ENCODE measurements at places on chromosomes 1 and 21. TPM values are rescaled to one million over a fixed set of nuclear protein-coding genes. Genes with fewer than 3 reads are reported as not detected.

DNA sequence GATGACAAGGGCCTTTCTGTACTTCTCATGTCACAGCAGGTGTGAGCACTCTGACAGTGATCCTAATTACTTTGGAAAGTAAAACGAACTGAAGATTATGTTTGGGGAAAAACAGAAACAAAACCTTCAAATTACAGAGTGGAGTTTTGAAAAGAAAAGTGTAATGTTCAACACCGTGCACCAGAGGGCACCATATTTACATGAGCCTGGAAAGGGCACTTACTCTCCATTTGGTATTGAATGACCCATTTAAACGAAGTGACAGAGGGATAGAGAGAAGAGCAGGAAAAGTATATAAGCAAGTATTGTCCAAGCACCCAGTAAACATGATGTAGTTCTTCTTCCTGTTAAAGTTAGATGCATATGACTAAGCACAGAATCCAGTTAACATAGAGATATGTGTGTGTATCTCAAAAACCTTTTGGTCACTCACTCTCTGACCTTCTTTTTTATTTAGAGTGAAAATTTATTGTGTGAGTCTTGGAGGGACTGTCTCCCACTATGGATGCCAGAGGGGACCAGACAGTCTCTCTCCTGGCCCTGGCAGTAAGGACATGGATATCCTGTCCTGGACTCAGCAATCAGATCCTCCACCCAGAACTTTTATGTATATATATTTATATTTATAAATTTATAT, 3.8 kb upstream of the RGSL1 start:
- peak; percentile 39 for DNase-seq
- H3K4me3 ChIP-seq = no peak overlapping the region
- H3K4me1 ChIP-seq = no peaks in the 10 kb centered on the region
- no peak overlapping the region for H3K27ac ChIP-seq

GRCh38 chr1:172948457-172948856, 102.3 kb downstream of the TNFSF18 start:
- DNase-seq = no peak
- H3K4me3 ChIP-seq = no peak overlapping the region
- no peak overlapping the region for H3K27ac ChIP-seq

DNA sequence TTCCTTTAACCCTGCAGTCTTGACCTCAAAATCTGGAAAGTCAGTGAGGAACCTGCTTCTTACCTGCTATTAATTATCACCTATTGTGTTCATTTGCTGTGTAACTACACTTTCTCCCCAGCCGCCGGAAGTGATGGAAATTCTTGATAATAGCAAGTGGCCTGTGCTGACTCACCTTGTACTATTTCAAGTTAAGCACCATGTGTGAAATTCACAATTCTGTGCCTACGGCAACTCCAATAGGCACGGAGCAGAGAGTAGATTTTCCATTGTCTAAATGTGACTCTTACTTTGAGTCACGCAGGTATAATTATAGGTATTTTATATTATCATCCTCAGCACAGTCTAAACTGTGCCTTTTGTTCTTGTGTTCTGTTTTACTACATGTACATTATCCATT, 466.8 kb downstream of the KIF26B start:
- H3K27ac ChIP-seq = no peak overlapping the region
- H3K27me3 ChIP-seq = no peaks in the 10 kb centered on the region
- H3K4me3 ChIP-seq = no peak overlapping the region
- no peaks in the 10 kb centered on the region for H3K36me3 ChIP-seq
- no peaks in the 10 kb centered on the region for H3K4me1 ChIP-seq

DNA sequence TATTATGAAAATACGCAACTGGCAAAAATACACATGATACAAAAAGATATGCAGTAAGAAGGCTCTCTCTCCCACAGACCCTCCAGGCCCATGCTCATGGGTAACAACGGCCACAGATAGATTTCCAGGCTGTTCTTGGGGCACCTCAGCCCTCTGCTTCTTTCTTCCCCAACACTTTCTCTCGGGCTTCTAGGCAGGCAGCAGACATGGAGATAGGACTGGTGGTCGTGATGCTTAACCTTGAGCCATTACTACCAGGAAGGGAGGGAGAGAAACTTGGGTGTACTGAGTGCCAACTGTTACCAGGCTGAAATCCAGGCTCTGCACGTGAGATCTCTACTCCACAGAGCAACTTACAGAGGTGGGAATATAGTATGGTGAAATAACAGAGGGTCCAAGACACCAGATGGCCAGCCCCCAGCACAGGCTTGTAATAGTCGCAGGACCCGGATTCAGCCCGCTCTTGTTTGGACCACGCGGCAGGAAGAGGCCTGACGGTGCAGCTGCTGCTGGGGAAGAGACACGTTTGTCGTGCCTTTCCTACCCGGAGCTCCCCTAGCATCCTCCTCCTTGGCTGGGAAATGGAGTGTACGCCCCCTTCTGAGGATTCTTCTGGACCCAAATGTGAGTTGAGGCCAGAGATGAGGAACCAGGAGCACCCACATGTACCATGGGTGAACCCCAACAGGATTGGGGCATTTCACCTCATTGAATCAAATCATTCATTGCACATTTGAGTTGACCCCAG, 441.1 kb upstream of the VAMP3 start:
- no peak for DNase-seq
- no peak overlapping the region for H3K27ac ChIP-seq
- no peaks in the 10 kb centered on the region for H3K27me3 ChIP-seq
- H3K4me3 ChIP-seq = no peak overlapping the region
- no peaks in the 10 kb centered on the region for H3K4me1 ChIP-seq

DNA sequence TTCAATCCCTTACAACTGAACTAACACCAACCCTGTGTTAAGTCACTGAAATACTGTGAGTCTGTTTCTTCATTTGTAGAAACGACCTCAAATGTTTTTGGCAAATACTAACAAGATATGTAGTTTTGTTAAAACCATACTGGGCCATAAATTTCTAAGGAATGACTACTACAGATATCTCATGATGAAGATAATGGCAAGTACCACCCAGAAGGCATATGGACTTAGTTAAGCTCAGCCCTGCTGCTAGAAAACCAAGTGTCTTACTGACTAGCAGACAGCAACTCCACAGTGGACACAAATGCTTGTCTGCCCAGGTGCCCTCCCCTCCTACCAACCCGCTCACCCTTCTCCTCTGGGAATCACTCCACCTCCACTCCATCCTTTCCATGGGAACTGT, 44.5 kb upstream of the BMP8B start:
- H3K4me3 ChIP-seq = no peak overlapping the region
- no peaks in the 10 kb centered on the region for H3K36me3 ChIP-seq
- H3K4me1 ChIP-seq = peaks cover 18% of the 10 kb centered on the region
- H3K27me3 ChIP-seq = no peaks in the 10 kb centered on the region
- DNase-seq = no peak

MAP7D1 gene
- polyA plus RNA-seq = 5.6 TPM

All from HepG2 (cell line).